AG04450 (cell line): ENCODE measurements at places on chromosomes 3 and 15.

DNA sequence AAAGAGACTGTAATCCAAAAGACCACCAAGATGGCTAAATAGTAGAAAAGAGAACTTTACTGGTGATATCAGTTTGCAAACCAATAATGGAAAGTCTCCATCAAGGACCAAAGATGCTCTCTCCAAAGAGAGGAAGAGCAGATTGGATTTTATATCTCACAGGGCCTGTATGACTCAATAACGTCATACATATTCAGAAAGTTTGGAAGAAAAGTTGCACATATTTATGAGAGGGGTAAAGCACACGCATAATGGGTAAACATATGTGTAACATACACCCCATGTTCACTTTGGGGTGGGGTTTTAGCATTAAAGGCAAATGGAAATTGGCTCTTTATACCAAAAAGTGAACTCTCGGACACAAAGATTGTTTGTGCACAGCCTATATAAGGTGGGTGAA is 274.5 kb upstream of the POU1F1 start:
- no peak for DNase-seq

DNA sequence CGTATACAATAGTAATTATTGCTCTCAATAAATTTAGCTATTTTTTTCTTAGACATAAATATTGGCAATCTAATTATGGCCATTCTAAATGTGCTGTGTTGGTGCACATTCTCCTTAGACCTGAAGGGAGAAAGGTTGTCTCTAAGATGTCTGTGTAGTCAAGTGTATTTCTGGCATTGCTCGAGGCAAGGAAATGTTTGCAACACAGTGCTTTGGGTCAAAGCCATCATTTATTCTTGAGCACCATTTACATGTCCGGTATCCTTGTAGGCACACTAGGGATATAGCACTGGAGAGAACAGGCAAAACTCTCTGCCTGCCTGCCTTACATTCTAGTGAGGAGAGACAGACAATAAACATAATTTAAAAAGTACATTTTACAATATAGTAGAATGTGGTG is 2.6 kb upstream of the PHLDB2 start:
- DNase-seq, result no peak

- DNase-seq, result no peak
These were observed 245.4 kb downstream of the ERC2 start for GRCh38 chr3:56222866-56223265.

- peak; percentile 92 for DNase-seq
These were observed 100.0 kb downstream of the PCCB start for GRCh38 chr3:136350132-136350531.

GRCh38 chr3:179072100-179072438 is 460 bp upstream of the ZMAT3 start:
- no peak for DNase-seq

GRCh38 chr3:63998852-63999754 is 24.2 kb downstream of the PSMD6 start:
- DNase-seq, result no peak

DNA sequence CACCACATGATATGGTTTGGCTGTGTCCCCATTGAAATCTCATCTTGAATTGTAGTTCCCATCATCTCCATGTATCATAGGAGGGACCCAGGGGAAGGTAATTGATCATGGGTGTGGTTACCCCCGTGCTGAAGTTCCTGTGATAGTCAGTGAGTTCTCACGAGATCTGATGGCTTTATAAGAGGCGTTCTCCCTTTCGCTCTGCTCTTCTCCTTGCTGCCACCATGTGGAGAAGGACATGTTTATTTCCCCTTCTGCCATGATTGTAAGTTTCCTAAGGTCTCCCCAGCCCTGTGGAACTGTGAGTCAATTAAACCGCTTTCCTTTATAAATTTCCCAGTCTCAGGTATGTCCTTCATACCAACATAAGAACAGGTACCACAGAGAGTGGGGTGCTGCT is 21.9 kb downstream of the OSTN start:
- DNase-seq, result no peak

DNA sequence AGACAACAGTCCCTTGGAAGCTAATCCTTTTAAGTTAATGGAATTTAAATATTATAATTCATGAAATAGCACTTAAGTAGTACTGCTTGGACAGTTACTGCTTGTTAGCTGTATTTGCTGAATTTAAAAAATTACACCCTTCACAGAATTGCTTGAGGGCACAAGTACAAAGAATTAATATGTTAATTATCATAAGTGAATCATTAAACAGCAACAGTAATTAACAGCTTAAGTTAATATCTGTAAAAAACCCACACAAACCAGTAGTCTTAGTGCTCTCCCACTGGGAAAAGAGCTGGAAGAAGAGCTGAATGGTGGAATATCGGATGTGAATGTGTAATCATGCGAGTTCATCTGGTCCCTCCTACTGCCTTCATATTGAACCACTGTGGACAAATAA is 232.0 kb downstream of the CD47 start:
- DNase-seq, result no peak

GRCh38 chr3:22887664-22888291 is 315.3 kb upstream of the UBE2E2 start:
- DNase-seq, result no peak
